GM19239 (cell line): ENCODE measurements at places on chromosomes 6 and 20.

- peak; percentile 4 for DNase-seq
Measured at GRCh38 chr6:99219788-99220187, 129.7 kb downstream of the FAXC start.

DNA sequence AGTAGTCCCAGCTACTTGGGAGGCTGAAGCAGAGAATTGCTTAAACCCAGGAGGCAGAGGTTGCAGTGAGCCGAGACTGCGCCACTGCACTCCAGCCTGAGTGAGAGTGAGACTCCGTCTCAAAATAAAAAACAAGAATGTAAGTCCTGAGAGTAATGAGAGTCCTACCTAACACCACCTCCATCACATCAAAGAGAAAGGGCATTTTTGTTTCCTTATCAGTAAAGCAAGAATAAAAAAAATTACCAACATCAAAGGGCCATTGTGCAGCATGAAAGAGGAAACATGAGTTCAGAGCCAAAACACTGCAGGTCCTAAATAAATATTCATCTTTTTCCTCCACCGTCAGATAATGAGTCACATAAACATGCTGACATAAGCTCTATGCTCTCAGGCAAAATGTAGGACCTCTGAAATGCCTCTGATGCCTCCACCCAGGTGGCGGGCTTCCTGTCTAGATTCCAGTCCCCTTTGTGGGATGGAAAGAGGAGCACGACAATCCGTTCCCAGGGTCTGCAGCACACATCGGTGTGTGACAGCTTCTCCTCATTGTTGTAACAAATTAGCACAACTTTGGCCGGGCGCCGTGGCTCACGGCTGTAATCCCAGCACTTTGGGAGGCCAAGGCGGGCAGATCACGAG, 7.2 kb downstream of the ATP9A start:
- DNase-seq = no peak

DNA sequence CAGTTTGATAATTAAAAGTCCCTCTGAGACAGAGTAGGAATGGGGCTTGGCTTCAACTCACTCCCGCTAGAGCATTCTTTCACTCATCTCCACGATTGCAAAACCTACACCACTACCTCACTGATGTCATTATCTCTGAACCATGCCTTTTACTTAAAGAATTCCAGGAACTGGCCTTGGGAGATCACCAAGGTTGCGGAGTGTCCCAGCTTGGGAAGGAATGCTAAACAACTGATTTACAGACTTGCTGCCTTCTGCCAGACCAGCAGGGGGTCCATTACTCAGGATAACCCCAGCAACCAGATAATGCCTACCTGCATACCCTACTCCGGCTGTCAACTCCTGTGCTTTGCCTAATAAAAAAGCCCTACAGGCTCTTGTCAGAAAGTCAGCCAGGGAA, 102.2 kb upstream of the RALGAPA2 start:
- no peak for DNase-seq

GRCh38 chr20:61192337-61192950, 59.6 kb upstream of the CDH4 start:
- no peak for DNase-seq

DNA sequence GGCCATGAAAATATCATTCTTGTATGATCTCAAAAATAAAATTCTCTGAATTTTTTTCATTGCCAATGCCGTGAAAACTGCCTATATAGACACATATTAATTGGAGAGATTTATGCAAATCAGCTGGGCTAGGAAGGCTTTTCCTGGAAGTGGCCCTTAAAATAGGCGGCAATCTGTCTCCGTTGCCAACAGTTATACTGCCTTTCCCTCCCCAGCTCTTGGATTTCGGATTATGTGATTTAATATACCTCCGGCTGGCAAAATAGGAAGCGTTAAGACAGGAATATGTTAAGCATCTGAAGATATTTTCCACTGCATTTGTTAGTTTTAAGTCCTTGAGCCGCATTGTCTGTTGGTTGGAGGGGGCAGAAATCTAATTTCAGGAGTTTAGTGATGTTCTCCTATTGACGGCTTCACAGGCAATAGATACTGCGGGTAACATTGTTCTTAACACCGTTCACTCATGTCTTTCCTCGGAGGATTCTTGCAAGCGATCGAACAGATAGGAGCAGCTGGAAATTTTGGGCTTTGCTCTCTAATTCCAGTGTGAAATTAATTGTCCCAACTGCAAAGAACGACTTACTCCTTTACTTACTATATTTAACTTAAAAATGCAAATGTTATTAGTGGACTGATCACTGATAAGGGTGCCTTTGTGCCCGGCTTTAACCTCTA, 113.3 kb downstream of the LINC00237 start:
- DNase-seq = no peak

GRCh38 chr6:152166497-152166896, 359.0 kb downstream of the ESR1 start:
- DNase-seq = no peak

GRCh38 chr6:131007286-131007685, 55.8 kb downstream of the EPB41L2 start:
- DNase-seq = no peak

DNA sequence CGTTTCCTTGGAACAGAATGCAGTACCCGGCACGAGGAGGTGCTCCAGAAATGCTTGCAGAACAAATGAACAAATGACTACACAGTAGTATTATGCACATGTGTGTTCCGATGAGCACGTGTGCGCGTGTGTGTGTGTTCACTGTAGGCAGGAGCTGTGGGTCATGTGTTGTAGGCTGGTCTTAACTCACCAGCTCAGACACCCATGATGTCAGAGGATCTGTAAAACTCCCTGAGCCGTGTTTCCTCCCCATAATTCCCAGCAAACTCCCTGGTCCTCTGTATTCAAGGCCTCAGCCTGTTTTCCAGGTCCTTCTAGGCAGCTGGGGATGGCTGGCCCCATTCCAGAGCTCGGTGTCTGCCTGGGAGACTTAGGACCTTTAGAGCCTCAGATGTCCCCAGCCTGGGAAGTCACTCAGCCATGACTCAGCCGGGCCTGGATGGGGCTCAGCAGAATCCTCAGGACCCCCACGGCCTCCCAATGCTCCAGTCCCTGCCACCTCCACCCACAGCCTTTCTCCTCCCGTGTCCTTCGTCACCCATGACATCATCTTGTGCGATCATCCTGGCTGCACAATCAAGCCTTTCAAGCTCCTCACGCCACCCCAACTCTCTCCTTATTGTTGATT, 475.0 kb upstream of the SULF2 start:
- no peak for DNase-seq

- DNase-seq = no peak
Measured at GRCh38 chr6:125586074-125586473, 163.4 kb upstream of the HEY2 start.

DNA sequence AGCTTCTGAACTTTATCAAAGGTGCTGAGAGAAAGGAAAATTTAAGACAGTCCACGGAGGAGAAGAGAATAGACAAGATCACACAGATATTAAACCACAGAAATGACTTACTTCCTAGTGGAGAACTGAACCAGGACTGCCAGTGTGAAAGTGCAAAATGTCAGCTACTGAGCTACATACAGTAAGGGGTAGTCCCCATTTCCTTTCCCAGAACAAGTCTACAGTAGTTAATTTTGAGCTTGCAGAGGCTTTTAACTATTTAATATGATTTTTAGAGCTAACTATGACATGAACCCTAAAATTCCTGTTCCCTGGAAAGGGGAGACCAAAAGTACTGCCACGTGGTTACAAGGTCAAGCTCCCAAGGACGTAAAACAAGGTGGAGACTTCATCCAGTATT, 45.1 kb downstream of the CEP85L start:
- DNase-seq = no peak

GRCh38 chr6:41798901-41799558, 11.5 kb downstream of the TOMM6 start:
- no peak for DNase-seq

DNA sequence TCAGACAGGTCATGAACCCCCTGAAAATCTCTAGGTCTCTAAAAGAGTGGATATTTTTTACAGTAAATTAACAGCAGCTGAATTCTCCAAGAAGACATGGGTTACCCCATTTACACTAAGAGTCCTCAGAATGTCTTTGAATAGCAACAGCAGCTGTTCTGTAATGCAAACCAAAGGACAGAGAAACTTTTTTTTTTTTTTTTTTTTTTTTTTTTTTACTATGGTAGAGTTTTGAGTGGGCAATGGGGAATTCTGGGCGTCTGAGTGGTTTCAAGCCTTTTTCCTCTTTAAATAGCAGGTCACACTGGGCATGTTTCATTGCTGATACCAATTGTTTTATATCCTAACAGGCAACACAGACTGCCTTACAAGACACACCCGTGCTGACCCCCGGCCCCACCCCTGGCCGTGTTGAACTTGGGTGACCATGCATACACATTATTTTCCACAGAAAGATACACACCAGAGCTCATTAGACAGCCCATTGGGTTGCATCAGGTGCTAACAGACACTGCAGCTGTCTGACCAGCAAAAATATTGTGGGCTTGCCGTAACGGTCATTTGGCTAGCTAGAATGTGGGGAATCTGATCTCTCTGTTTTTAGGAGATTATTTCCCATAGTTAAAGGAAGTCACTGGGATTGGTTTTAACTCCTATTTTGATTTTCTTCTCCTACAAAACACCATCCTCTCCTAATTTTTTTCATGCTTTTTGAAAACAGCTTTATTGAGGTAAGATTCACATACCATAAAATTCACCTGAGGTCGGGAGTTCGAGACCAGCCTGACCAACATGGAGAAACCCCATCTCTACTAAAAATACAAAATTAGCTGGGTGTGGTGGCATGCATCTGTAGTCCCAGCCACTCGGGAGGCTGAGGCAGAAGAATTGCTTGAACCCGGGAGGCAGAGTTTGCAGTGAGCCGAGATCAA, 26.7 kb upstream of the IRF4 start:
- no peak for DNase-seq

DNA sequence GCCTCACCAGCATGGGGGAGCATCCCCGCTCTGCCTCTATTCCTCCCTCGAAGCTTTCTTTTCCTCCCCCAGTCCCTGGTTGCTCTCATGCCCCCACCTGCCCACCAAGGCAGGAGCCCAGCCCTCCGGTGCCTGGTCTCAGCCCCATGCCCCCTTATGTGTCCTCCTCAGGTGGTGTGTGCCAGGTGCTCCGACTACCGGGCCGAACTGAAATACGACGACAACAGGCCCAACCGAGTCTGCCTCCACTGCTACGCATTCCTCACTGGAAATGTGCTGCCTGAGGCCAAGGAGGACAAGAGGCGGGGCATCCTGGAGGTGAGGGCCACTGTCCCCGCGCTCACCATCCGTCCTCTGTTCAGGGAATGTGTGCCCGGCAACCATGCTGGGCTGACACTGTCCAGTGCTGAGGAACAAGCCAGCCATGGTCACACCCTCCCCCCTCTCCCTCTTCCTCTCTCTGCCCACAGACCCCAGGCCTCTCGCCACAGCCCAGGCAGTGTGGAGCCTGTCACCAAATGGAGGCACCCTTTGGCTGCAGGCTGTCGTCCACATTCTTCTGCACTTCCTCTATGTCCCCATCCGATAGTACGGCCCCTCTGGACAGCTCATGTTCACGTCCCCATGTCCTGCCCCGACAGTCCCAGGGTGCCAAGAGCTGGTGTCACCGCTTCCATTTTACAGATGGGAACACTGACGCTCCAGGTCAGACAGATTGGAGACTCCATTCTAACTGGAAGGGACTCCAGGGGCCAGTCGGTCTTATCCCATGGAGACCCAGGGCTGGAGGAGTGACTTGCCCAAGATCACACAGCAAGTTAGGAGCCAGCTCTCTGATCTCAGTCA, 20.4 kb downstream of the FGD2 start:
- no peak for DNase-seq
